Left ventricle myocardium superior (tissue), 1 donor: ENCODE measurements at places on chromosomes 11 and 22. TPM values are rescaled to one million over a fixed set of nuclear protein-coding genes. Genes with fewer than 3 reads are reported as not detected.

Gene TCN2
- 14.6 TPM for total RNA-seq

Gene GRK2
- 56.8 TPM for total RNA-seq

Gene HPX
- not detected for total RNA-seq

Gene CARD10
- total RNA-seq = 10.0 TPM

Gene KRTAP5-11
- not detected for total RNA-seq

Gene MS4A12
- not detected for total RNA-seq

Gene BLID
- total RNA-seq = not detected

Gene OR5M3
- total RNA-seq = not detected

Gene ADM2
- total RNA-seq = not detected

Gene OR52E1
- not detected for total RNA-seq

Gene MUC15
- not detected for total RNA-seq

- no peak for DNase-seq
These were observed 164.3 kb downstream of the GUCY1A2 start for GRCh38 chr11:106853850-106854401.

- DNase-seq = no peak
These were observed 230.0 kb upstream of the MTNR1B start for GRCh38 chr11:92739491-92739890.

GRCh38 chr11:94825031-94825430, 56.9 kb downstream of the AMOTL1 start:
- DNase-seq = no peak

- no peak for DNase-seq
These were observed 16.1 kb upstream of the CARD18 start for GRCh38 chr11:105155679-105156078.

- DNase-seq = peak; percentile 71
These were observed 16.8 kb downstream of the EXT2 start for GRCh38 chr11:44112091-44112821.

- no peak for DNase-seq
These were observed 54.6 kb downstream of the SPECC1L start for GRCh38 chr22:24325105-24325757.

DNA sequence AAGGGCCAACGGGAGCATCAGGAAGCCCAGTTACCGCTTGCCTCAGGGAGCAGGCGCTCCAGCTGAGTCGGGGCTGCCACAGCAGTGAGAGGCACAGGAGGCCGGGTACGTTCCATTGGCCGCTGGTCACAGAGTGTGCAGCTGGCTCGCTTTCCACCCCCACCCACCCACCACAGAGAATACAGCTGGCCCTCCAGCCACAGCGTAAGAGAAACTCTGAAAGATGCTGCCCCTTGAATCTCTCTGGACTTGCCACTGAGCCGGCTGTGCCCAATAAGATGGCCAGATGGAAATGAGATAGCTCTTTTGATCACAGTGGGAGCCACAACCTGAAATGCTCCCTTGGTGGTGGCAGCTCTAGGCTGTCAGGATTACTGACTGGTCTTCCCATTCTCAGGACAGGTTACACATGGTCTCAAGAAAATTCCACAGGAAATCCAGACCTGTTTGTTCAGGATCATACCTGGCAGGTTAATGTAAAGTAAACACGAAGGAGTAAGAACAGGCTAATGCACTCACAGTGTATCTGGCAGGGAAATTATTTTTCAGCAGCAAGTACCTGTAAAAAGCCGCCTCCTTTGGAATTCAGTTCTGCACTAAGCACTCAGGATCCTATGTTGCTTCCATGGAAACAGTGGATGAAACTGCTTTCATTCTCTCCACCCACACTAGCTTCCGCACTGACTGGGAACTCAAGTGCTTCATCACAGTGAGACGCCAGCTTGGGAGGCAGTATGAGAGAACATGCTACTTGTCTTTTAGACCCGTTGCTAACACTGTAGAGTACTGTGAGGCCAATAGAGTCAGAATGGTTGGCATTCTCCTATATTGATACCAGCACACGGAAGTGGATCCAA, 16.5 kb downstream of the SIAE start:
- DNase-seq = no peak

DNA sequence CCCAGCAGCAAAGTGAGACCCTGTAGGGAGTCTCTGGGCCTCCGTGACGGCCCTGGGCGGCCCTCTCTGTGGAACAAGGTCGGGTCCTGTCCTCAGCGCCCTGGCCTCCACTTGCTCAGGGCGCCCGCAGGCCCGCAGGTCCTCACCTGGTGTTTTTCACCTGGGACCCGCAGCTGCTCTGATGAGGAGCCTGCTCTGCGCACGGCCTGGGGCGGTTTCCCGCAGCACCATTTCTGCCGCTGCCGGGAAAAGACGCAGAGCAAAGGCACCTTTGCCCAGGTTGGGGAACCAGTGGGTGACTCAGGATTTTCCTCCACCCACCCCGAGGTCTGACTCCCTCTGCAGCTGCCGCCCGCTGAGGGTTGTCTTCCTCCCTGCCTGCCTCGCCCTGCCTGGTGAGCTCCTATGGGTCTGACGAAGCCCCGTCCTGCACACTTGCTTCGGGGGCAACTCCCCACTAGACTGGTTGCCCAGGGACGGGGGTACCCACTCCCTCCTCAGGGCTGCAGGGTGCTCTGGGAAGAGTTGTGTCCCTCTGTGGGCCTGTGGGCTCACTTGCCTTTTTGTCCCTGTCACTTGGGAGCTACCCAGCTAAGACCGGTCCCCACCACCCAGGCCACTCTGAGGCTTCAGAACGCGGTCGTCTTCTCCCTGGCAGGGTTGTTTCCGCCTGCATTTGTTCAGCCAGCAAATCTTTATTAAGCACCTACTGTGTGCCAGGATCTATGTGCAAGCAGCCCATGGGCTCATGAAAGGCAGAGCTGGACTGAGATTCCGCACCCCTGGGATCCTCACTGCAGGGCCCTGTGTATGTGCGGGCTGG, 89.5 kb downstream of the KCNQ1 start:
- DNase-seq = peak; percentile 37

DNA sequence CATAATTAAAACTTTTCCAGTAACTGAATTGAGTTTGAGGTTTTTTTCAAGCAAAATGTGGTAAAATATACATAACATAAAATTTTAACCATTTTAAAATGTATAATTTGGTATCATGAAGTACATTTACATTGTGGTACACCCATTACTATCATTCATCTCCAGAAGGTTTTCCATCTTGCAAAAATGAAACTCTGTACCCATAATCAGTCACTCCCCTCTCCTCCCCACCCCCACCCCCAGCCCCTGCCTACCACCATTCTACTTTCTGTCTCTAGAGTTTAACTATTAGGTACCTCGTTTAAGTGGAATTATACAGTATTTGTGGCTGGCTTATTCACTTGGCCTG, 63.7 kb downstream of the MICAL2 start:
- DNase-seq = no peak

- no peak for DNase-seq
These were observed 1.9 kb upstream of the CARD16 start for GRCh38 chr11:105046898-105047579.

- no peak for DNase-seq
These were observed 42.9 kb upstream of the DAGLA start for GRCh38 chr11:61637277-61637676.

GRCh38 chr11:110085255-110085838, 7.8 kb upstream of the ZC3H12C start:
- no peak for DNase-seq

GRCh38 chr11:120985718-120986569, 38.0 kb upstream of the TBCEL start:
- peak; percentile 63 for DNase-seq

- DNase-seq = no peak
These were observed 19.7 kb downstream of the ISX start for GRCh38 chr22:35085621-35086020.

GRCh38 chr11:107457205-107457557, 444 bp downstream of the CWF19L2 start:
- no peak for DNase-seq

DNA sequence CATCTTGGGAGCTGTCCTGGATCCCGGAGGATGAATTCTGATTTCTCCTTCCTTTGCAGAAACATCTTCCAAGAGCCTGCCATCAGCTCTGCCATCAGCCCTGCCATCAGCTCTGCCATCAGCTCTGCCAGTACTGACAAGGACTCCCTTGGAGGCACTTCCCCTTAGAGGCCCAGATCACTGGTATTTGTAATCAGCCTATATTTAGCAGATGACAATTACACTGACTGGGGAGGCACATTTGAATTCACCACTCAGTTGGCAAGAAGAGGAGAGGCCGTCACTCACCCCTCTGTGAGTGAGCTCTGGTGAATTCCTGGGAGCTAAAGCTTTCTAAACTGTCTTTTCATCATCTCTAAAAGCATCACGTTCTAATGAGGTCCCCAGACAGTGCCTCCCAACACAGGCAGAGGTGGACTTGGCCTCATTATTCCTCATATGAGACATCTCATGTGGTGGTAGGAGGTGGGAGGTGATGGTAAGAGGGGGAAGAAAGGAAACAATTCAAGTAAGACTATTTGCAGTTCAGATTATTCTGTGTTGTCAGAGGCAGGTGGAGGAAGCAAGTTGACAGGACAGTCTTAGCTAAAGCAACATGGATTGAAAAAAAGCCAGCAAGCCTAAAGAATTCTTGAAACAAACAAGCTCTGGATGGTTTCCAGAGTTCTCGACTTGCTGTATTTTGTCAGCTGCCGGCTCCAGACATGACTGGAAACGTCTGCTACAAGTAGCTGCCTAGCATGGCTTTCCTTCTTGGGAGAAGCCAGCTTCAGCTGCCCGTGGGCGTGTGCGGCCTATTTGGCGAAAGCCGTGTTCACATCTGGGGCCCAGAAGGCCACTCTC, 771.7 kb downstream of the TBC1D22A start:
- DNase-seq = no peak

GRCh38 chr11:59152312-59152951, 9.8 kb downstream of the FAM111A start:
- DNase-seq = no peak

DNA sequence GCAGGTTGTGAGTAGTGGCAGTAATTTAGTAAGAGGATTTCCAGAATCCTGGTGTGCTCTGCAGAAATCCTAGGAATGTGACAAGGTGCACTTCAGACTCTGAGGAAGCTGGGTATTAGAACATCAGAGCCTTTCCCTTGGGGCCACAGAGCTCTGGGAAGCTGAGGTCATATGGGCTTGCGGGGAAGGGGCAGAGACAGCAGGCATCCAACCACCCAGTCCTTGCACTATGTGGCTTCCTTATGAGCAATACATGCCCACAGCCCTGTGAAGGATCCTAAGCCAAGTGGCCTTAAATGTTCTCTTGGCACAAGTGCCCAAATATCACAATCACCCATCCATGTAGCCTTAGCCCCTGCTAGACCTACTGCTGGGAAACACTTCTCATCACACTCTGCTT, 46.2 kb downstream of the P4HA3 start:
- no peak for DNase-seq

DNA sequence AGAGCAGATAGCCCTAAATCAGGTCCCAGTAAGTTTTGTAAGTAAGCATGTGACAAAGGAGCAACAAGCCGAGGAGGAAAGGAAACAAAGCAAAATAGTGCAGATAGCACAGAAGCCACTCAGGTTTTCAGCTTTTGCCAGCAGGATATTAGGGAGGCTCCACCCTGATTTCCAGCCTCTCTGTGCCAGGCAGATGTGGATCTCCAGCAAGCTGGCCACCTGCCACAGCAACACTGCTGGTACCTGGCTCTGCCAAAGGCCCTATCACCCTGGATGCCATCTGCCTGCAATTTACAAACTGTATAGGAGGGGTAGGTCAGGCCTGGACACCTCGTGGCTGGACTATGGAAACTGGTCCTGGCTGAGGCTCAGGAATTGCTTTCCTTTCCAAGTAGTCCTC, 12.2 kb upstream of the NNMT start:
- peak; percentile 63 for DNase-seq

GRCh38 chr22:24323233-24323632, 52.6 kb downstream of the SPECC1L start:
- DNase-seq = no peak

DNA sequence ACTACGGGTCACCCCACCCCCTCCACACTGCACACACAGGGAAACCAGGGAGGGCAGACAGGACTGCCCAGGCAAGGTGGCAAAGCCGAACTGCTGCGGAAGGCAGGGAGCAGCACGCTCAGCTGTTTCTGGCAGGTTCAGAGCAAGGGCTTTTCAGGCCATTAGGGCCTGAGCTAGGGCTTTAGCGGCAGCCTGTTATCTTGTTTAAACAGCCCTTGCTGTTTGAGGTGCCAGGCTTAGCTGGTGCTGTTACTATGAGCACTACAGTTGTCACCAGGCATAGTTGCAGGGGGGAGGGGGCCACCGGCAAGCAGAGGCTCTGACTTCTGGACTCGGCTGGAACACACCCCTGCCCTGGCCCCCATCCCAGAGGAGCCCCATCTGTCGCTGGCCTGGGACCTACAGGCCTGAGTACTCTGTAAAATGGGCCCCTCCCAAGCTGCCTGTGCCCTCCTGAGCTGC, 34.9 kb downstream of the RSPH14 start:
- peak; percentile 80 for DNase-seq

DNA sequence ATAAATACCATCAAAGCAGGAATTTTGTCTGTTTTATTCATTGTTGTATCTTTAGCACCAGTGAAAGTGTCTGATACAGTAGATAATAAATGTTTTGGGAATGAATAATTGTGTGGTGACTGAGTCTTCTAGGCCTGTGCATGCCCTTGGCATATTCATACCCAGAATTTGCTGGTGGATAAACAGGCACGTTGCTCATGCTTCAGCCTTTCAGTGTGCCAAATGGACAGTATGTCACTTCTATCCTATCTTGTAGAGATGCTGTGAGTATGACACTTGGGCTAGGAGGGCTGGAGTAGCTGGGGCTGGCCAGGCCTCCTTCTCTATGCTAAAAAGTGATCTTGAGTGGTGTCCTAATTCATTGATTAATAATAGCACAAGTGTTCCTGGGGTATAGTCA, 287.3 kb upstream of the DDI1 start:
- no peak for DNase-seq

- DNase-seq = no peak
These were observed 481 bp downstream of the ANGPTL5 start for GRCh38 chr11:101915791-101916291.

GRCh38 chr11:65928667-65929066, 9.4 kb downstream of the DRAP1 start:
- DNase-seq = no peak

DNA sequence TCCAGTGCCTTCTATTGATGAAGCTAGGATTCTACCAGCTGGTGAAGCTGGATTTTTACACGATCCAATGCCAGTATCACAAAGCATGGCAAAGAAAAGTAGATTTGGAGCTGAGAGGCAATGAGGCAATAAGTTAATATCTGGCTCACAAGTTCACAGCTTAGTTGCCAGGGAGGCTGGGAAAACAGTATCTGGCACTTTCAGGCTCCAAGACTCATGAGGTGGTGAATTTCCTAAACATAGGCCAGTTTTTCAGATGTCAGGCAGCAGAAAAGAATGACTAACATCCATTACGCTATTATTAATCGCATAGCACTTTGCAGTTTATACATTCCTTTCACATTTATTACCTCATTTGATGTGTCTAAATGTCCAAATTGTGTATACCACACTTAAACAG, 122.7 kb downstream of the GRIA4 start:
- no peak for DNase-seq

- peak; percentile 89 for DNase-seq
These were observed 3.5 kb upstream of the KRTAP5-6 start for GRCh38 chr11:1693327-1694063.

- no peak for DNase-seq
These were observed 105.4 kb downstream of the BCR start for GRCh38 chr22:23285734-23286133.
